ENCODE measurements at places on chromosomes 3 and 15.

- no peak for DNase-seq
Measured at GRCh38 chr15:45394681-45395080, 16.3 kb upstream of the GATM start.

- no peak for DNase-seq
Measured at GRCh38 chr3:178255315-178255714, 280.9 kb upstream of the KCNMB2 start.

GRCh38 chr15:89090791-89091626 is 2.8 kb downstream of the ABHD2 start:
- DNase-seq: peak; percentile 21

GRCh38 chr3:161253711-161254110 is 32.6 kb downstream of the NMD3 start:
- DNase-seq: no peak

- DNase-seq: no peak
Measured at GRCh38 chr3:57006949-57007419, 53.5 kb upstream of the SPATA12 start.

DNA sequence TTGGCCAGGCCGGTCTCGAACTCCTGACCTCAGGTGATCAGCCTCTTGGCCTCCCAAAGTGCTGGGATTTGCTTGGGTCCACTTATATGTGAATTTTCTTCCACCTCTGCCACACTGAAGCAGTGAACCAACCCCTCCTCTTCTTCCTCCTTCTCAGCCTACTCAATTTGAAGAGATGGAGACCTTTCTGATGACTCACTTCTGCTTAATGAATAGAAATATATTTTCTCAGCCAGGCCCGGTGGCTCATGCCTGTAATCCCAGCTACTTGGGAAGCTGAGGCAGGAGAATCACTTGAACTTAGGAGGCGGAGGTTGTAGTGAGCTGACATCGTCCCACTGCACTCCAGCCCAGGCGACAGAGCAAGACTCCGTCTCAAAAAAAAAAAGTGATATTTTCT is 46.8 kb upstream of the GATM start:
- DNase-seq: no peak

GRCh38 chr3:171685116-171685895 is 125.0 kb downstream of the PLD1 start:
- no peak for DNase-seq

DNA sequence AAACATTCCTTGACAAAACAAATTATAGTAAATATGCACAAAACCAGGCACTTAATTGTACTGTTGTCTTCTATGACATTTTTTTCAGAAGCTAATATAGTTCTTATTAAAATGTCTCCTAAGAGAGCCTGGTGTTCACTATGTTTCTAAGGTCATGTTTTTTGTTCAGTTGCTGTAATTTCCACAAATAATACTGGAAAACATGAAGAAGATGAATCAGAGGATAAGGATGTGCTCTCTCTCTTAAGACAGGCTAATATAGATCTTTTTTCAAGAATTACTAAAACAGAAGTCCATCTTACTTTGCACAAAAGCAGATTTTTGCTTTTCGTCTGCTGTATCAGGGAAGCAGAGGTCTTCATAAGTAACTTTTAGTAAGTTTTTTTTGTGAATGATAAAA is 823.0 kb upstream of the NECTIN3 start:
- no peak for DNase-seq

DNA sequence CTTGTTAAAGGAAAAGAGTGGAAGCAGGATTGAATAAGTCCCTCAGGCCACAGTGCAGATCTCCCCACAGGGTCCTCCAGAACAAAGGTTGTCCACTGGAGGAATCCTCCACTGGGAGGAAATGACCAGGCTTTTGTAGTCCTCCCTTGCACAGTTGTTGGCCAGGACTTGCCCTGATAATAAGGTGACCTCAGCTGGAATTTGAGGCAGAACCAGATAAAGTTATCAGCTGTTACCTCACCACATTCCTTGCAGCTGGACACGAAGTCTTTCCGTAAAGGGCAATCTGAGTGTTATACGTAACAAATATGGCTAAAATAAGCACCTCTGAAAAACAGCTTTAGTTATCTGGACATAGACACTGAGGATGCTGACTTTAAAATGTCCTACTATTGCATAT is 83.5 kb upstream of the NAALADL2 start:
- no peak for DNase-seq

GRCh38 chr3:78275420-78275852 is 1235.5 kb downstream of the ROBO2 start:
- no peak for DNase-seq

GRCh38 chr3:183572935-183573334 is 17.4 kb upstream of the KLHL6 start:
- no peak for DNase-seq

DNA sequence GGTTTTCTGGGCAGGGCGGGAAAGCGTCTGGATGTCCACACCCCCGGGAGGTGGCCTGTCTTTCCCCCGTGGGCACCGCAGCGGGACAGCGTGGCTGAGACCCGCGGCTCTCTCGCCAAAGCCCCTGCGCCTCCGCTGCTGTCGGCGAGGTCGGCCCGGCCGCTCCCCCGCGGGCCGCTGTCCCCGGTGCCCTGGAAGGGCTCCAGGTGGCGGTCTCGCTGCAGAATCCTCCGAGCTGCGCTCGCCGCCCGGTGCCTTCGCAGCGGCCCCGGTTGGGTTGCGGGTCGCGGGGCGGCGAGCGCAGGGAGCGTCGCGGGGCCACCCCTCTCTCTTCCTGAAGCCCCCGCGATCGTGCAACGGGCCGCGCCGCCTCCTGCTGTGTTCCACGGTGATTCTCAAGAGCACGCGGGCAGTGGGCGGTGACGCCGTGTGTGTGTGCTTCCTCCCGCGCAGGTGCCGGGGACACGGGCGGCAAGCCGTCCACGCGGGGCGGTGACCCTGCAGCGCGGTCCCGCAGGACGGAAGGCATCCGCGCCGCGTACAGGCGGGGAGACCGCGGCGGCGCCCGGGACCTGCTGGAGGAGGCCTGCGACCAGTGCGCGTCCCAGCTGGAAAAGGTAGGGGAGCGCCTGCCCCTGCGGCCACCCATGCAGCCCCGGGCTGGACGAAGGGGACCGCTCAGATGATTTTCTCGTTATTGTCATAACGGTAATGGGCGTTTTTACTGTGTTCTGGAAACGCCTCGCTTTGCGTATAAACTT is 54.4 kb downstream of the LRRK1 start:
- DNase-seq: no peak

Data from NCI-H748 treated with DMSO at 0.1 percent for 48 hours (cell line).